Cardiac fibroblast (primary cell): ENCODE measurements at places on chromosomes 1 and 21.
A peak's percentile ranks its signal among the peaks of the same experiment; 100 is the strongest.

DNA sequence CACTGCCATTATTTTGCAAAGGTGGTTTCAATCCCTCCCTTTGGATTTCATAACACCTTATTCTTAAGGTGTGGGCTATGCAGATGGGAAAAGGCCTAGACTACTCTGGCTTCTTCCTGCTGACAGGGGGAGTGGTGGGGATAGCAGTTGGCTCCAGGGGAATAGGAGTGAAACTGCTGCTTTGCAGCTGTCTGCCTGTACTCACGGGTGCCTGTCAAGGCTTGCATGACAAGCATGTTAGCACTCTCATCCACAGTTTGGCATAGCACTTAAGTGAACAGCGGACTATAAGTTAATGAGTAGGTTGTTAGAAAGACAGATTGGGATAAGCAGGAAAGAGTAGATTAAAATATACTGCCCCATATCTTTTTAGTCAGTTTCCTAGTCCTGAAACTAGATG is 287.5 kb upstream of the DAB1 start:
- no peak for DNase-seq

GRCh38 chr1:155218854-155219591 is 10.5 kb downstream of the MTX1 start:
- peak; percentile 81 for DNase-seq

DNA sequence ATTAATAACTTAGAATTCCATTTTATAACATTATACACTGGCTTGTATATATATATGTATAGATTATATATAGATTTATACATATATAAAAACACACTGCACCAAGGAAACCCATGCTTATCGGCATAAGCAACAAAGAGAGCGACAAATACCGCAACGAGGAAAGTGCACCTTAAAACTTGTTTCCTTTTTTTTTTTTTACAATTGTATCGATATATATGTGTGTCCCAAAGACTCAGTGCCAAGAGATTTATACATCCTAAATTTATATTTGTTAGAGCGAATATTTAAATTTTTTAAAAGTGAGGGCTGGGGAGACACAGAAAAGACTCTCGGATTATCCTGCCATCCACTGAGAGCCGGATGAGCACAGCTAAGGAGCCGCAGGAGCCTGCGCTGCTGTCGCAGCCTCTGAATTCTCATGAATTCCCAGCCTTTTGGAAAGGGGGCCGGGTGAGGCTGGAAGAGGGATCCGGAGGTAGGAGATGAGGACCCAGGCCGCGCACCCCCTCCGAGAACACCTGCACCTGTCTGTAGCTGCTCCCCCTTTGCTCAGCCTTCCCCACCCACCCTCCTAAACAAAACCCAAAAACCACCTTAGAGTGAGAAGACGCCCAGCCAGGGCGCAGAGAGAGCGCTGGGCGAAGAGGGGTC is 5.2 kb downstream of the DMRTA2 start:
- no peak for DNase-seq

GRCh38 chr1:63738772-63739171 is 35.0 kb upstream of the ROR1 start:
- no peak for DNase-seq

DNA sequence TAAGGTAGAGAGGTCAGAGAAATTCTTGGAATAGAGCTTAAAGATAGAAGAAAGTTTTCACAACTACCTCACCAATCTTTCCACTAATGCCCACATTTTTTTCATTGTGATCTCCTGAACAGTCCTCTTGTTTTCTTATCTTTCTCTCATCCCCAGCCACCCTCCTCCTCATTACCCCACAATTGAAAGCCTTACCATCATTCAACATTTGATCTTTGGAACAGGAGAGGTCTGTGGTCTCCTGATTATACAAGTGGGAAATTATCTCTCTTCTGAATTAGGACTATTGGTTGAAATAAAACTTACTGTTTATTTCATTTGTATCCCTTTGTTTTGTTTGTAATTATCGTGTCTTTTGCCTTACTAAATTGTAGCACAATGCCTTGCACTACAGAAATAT is 29.6 kb downstream of the DNAH14 start:
- DNase-seq, result no peak

GRCh38 chr1:147496571-147497210 is 44.6 kb upstream of the BCL9 start:
- DNase-seq, result peak; percentile 69

DNA sequence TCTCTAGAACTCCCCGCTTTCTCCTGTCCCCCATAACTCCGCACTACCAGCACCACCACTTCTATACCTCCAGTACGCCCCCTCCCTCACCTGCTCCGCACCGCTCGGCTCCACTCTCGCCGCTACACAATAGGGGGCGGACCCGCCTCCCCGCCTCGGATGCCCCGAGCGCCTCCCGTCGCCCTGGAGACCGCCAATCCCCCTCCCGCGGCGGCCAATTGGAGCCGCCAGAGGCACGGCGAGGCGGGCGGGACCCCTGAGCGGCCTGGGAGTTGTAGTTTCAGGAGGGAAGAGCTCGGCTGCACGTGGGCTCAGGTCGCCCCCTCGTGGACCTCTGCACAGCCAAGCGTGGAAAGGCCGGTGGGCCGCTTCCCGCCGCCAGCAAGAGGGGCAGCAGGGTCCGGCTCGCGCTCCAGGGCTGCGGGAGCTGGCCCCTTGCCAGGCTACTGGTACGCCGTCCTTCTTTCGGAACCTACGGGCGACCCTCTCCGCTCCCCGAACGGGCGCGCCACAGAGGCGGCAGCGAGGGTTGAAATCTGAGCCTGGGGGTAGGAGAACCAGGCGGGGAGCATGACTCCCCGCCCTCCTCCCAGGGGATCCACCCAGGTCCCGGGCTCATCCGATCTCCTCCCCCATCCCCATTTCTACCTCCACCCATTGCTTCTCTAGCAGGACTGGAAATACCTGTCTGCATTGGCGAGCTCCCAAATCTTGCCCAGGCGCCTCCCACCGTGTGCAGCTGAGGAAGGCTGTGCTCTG is at the start of gene IGSF9:
Gene IGSF9, minus strand, starts transcription at position 131 of the 759 bp plus-strand sequence. CDS start 2,159 bp downstream, outside the sequence.
- DNase-seq, result peak; percentile 83

DNA sequence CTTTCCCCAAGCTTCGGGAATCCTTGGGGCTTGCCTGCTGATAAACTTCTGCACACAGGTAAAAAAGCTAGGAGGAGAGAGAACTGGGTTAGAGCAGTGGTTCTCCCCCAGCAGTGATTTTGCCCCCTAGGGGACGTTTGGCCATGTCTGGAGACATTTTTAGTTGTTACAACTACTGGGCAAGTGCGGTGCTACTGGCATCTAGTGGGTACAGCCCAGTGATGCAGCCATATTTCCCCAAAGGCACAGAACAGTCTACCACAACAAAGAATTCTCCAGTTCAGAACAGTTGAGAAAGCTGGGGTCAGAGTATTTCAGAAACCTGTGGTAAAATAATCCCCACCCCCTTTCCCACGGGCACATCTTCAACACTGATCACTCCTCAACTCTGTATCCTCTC is 41.3 kb downstream of the LRRC71 start:
- DNase-seq, result peak; percentile 4

DNA sequence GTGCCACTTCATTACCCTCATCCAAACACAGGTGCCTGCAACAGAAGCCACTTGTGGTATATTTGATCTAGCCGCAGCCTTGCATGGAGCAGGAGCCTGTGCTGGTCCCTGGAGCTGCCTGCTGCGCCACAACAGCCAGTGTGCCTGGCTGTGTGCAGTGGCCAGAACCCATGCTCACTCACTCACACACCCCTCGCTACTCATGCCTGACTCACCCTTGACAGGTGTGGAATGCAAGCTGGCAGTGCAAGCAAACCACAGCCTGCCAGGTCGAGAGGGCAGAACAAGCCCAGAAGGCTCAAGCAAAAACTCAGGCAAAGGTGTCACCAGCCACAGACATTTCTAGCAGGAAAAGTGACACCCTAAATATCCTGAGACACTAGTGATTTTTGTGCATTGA is 1510.9 kb downstream of the KCNT2 start:
- DNase-seq, result no peak

GRCh38 chr1:115227346-115228082 is 110.5 kb downstream of the NGF start:
- DNase-seq, result no peak
